ENCODE measurements at places on chromosomes 11 and 22.

- no peak for DNase-seq
These were observed 27.0 kb downstream of the ARL14EP start for GRCh38 chr11:30349885-30350284.

GRCh38 chr22:24216541-24217209, 28.2 kb downstream of the GGT5 start:
- DNase-seq, result no peak

- no peak for DNase-seq
These were observed 962 bp downstream of the SIRT3 start for GRCh38 chr11:235180-235579.

DNA sequence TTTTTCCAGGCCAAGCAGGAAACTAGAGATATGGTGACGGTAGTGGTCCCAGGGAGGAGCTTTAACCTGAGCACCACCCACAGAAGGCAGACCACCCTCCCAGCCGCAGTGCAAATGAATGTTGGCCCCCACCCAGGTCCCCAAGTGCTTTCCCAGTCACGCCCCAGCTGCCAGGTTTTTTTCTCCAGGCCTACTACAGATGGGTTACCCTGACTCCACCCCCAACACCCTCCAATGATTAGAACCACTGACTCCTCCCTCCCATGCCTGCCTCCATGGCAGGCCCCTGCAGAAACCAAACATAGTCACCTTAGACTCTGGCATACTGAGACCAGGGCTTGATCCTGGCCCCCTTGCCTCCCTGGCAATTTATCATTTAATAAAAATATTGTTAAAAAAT, 58.7 kb upstream of the CHST1 start:
- DNase-seq, result no peak

DNA sequence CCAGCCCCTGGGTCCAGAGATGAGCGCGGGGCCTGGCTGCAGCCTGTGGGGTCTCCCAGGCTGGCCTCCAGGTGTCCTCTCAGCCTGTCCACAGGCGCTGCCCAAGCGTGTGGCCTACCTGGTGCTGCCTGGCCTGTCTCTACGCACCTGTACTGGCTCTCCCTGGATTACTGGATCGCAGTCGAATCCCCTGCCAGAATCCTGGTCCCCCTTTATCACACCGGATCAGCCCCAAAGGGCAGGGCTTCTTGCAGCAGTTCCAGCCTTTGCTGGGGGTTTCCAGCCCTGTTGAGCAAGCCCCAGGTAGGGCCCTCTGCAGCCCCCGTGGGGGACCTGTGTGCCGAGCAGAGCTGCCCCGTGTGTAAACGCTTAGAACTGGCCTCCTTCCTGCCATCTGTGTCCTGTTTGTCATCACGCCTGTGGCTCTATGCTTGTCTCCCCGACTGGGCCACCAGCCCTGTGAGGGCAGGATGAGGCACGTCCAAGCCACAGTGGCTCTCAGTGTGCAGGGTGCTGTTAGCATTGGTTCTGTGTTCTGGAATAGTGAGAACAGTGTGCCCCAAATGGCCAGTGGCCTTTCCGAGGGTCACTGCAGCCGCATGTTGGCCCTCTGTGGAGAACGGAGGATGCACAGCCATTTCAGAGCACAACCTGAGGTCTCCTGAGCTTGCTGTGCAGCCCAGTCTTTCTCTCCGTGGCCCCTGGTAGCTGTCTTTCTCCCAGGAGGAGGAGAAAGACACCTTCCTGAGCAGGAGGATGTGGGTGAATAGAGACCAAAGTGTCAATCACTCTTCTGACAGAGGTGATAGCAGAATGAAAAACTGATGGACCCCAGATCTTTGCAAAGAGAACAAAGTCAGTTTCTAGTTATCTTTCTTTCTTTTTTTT, 13.9 kb upstream of the TXNRD2 start:
- no peak for DNase-seq

GRCh38 chr22:48745842-48746788, 1081.6 kb downstream of the BRD1 start:
- DNase-seq, result no peak

DNA sequence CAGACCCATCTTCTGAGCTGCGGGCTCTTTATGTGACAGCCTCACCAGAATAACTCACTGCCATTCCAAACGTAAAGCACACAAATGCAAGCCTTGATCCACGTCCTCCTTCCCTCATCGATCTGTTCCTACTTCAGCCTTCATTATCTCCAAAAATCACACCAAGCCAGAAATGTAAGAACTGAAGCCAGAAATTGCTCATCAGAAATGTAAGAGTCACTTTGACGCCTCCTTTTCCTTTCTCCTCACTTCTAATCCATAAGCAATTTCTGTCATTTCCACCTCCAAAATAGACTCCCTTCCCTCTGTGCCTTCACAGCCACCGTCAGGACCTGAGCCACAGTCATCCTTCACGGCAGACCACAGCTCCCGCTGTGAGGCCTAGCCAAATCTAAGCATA, 387.3 kb upstream of the B3GAT1 start:
- DNase-seq, result no peak

DNA sequence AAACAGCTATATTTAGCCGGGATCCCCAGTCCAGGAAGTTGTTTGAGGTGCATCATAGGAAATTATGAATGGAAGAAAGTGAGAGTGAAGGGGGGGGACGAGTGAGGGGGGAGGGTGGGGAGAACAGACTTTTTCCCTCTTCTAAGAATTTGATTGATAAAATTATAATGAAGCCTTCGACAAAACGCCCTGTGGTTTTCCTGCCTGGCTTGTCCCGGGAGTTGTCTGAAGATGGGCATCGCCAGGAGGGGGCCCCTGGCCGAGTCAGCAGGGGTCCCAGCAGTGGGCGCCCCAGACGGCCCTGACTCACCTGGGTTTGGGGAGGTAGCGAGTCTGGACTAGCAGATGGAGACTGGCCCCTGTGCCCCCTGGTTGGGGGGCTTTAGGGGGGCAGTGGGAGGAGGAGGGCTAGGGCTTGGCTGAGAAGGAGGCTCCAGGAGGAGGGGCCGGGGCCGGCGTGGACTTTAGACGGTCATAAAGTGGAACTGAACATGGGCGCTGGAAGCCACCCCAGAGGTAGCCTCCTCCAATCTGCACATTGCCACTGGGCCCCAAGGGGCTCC, 336 bp upstream of the LIF start:
- no peak for DNase-seq

GRCh38 chr22:38415561-38416321, 39.3 kb downstream of the KCNJ4 start:
- no peak for DNase-seq

DNA sequence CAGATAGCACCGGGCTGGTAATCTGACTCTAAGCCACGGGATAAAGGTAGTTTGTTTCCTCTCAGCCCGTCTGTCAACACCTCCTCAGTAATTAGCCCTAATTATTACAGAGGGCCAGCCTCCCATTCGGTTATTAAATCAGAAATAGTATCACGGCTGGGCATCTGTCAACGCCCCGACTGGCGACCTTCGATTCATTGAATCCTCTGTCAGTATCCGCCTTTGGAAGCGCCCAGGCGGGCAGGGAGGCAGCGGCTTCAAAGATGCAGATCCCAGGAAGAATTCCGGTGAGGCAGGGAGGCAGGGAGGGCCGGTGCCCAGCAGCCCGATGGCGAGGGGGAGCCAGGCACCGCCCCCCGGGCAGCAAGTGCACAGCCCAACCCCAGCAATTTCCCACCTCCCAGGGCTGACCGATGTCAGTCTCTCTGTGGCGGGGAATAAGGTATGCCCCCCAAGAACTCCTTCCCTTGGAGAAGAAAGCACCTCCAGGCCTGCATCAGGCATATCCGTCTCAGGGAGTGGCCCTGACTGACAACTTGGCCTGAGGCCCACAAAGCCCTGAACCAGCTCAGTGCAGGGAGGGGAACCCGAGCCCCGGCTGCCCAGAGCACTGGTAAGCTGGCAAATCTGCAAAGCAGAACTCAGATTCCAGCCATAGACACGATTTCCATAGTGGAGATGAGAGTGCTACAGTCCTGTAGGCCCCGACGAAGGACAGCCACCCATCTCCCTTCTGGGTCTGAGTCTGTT, 11.4 kb downstream of the GNB1L start:
- DNase-seq, result no peak

GRCh38 chr11:27291954-27292636, 70.9 kb downstream of the CCDC34 start:
- DNase-seq, result no peak

GRCh38 chr11:118295199-118295598, 9.3 kb upstream of the CD3E start:
- no peak for DNase-seq

- no peak for DNase-seq
These were observed 327.6 kb upstream of the CCDC90B start for GRCh38 chr11:83613767-83614121.

DNA sequence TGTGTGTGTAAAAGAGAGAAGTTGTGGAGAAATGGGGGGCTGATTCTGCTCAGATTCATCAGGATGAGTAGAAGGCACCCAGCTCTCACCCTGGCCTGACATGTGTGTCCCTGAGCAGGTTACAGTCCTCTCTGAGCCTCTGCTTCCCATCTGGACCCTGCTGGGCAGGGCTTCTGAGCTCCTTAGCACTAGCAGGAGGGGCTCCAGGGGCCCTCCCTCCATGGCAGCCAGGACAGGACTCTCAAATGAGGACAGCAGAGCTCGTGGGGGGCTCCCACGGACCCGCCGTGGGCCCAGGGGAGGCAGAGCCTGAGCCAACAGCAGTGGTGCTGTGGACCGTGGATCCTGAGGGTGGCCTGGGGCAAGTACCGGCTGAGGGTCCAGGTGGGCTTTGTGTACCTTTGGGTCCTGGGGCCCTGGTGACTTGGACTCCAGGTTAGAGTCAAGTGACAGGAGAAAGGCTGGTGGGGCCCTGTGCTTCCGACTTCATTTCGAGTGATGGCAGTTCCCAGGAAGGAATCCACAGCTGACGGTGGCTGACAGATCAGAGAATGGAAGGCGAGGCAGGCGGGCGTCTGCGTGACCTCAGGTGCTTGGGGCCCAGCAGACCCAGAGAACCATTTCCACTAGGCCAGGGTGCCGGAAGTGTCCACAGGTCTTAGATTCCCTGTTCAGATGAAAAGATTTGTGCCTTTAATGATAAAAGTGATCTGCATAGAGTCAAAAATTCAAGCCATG, 21.9 kb downstream of the NEAT1 start:
- no peak for DNase-seq

DNA sequence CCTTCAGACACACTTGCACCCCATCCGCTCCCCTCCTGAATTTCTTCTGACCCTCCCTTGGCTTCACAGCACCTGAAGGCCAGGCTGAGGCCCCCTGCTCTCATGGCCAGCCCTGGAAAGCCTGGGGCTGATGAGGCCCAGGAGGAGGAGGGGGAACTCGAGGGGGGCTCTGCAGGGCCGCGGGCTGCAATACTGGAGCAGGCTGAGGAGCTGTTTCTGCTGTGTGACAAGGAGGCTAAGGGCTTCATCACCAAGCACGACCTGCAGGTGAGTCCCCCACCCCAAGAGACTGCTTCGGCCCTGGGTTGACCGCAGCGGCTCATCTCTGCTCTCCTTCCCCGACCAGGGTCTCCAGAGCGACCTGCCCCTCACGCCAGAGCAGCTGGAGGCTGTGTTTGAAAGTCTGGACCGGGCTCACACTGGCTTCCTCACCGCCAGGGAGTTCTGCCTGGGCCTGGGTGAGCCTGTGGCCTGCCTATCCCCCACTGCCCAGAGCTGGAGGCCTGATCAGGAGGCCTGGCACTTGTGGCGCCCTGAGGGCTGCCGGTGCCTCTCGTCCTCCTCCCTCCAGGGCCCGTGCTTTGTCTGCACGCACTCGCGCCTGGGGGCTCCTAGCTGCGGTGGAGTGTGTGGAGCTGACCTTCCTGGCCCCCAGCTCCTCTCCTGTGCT, 922 bp downstream of the CRACR2B start:
- DNase-seq, result no peak

- DNase-seq, result no peak
These were observed 223.1 kb upstream of the KIRREL3 start for GRCh38 chr11:127223633-127224032.

DNA sequence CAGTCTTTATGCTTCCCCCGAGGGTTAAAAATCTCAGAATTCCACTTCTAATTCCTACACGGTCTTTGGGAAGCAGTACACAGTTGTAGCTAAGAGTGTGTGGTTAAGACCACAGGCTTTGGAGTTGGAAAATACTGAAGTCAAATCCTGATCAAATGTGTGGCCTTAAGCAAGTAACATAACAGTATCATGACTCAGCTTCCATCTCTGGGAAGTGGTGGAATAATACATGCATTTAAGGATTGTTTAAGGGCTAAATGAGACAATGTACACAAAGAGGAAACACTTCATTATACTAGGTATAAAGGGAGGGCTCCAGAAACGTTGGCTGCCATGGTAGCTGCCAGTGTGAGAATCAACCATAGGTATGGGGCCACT, 71.5 kb downstream of the FAT3 start:
- no peak for DNase-seq

- DNase-seq, result no peak
These were observed 9.4 kb upstream of the MRPL23 start for GRCh38 chr11:1937616-1938342.

DNA sequence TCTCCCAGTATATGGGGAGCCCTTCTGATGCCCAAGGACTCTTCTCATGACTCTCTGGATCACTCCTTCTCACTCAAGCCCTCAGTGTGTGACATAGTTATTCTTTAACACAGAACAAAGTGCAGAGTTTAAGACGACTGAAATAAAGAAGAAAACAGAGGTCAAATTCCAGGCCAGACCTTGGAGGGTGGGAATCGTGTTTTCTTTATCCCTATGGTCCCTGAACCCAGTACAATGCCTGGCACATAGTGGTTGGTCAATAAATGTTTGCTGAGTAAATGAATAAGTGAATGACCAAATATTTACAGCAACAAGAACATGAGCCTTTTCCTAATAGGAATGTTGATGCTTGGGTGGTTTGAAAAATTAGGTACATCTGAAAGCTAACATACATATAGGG, 28.8 kb downstream of the VSTM5 start:
- no peak for DNase-seq

- no peak for DNase-seq
These were observed 20.4 kb upstream of the L3MBTL2 start for GRCh38 chr22:41184679-41185078.

- no peak for DNase-seq
These were observed 86.5 kb downstream of the MICAL2 start for GRCh38 chr11:12196872-12197271.

- no peak for DNase-seq
These were observed 26.8 kb downstream of the OR2AG2 start for GRCh38 chr11:6745018-6745417.

DNA sequence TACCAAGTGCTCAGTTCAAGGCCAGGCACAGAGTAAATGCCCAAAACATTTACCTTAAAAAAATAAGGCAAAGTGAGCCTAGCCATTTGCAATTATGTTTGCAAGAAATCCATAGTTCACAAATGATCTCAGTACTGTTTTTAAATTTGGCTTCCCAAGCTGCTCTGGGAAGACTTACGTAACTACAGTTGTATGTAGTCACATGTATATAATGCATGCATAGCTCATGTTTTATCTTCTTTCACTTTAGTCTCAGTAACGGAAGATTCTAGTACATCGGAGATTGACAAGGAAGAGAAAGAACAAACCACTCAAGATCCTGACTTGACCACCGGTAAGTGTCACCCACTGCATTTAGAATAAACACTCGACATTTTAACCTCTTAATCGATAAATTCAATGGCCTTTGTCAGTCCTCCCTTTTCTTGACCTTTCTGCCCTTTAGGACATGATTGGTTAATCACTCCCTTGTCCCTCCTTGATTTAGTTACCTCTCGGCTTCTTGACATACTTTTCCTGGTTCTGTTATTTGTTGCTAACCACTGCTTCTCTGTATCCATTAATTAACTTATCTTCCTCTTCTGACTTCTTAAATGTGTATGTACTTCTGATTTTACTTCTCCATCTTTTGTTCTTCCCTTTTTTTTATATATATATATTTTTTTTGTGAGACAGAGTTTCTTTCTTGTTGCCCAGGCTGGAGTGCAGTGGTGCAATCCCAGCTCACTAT, 18.0 kb upstream of the JHY start:
- no peak for DNase-seq

- DNase-seq, result no peak
These were observed 901.0 kb downstream of the BRD1 start for GRCh38 chr22:48926643-48927042.

Measured in activated CD4-positive, alpha-beta T cell treated with anti-CD3 and anti-CD28 coated beads, Interleukin-2, amount 50 U/mL, for 24 hours (primary cell).